ENCODE measurements at places on chromosomes 5 and 9.
A peak's percentile ranks its signal among the peaks of the same experiment; 100 is the strongest.

GRCh38 chr5:32201122-32201753 lies 27.1 kb upstream of the GOLPH3 start:
- no peak for DNase-seq

DNA sequence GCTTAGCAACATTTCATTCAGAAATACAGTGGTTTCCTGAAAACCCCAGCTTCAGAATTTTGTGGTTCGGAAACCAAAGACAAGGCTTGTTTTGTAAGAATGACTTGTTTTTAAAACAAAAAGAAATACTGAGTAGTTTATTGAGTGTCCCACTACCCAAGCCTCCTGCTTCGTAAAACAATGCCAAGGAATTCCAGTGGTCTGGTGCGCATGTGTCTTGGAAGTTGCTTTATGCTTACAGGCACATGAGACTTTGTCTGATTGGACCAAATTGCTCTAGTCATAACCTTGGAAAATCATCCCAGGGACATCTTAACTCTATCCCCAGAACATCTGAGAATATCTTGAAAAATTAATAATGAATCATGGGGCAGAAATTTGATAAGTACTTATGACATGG lies 77.1 kb upstream of the FST start:
- no peak for DNase-seq

DNA sequence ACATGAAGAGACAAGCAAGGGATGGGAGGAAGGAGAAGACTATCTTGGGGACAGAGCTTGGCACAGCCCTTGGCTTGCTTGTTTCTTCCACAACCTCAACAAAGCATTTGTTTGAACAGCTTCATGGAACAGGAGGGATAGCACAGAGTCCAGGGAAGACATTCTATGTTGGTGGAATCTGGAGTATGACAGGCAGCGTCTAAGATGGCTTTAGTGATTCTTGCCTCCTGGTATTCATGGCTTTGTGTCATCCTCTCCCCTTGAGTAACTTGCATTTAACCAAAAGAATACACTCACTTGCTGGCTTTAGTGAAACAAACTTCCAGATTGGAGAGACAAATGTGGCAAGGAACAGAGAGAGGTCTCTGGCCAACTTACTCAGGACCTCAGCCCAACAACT lies 30.8 kb upstream of the RECK start:
- no peak for DNase-seq

DNA sequence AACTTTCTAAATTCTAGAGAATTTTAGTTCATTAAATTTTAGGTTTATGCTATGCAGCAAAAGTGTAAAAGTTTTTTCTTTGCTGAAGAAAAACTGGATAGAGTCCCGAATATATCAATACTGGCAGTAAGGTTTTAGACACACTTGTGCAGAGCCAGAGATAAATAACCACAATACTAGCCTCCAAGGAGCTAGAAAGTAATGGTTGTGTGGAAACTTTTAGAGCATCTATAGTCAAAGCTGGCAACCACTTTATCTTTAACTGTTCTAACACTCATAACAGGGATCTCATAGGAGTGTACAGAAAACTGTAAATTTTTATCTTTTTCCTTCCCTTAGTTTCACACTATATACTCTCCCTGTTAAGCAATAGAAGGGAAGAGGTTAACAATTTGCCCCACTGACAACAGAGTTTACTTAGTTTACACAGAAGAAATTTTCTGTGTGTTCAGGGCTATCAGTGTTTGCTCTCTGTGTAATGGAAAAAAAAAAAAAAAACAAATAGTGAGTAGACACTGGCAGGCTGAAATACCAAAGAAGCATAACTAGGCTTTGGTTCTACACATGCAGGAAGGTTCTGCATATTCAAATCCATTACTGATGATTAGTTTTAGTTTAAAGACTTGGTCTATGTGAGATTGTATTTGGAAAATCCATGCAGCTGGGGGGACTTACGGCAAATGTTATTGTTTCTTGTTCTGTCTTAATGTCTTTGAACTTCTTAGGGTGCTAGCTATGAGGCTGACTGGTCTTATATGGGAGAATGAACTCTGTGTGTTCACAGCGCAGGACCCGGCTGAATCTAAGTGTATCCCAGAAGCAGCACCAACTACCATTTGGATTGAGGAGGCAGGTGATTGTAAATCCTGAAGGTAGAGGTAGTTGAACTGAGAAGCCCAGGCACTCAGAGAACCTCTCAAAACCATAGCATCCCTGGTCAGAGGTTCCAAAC lies 187.6 kb downstream of the PCSK1 start:
- no peak for DNase-seq

DNA sequence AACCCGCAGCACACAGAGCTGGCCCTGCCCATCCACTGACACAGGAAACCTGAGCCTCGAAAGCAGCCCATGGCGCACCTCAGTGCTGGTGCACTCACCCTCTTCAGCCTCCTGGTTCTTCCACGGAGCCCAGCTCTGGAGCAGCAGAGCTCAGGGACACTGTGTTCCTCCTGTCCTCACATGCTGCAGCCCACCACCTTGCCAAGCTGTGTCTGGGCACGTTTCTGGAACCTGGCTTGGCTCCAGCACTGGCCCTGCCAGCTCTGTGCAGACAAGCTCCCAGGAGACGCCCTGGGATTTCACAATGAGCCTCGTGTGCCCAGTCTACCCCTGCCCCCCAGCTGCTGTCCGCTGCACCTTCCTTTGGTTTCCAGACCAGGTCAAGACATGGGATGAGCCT lies 119.5 kb downstream of the SYK start:
- DNase-seq = peak; percentile 24

DNA sequence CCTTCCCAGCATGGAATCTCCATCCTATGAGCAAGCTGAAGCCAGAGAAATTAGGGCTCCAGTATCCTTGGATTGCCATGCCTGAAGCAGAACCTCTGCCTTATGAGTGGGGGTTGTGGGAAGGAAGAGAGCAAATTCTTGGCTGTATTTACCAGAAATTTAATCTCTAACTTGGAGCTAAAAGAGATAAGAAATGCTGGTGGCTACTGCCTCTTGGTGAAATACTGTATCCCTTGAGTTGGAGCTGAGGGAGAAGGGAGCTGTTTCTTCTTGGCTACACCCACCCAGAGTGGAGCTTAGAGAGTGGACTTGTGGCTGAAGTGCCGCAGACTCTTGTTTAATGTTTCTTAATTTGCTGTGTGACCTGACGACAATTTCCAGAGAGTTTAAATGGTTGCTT lies 447.3 kb downstream of the ARHGEF28 start:
- DNase-seq = no peak

GRCh38 chr9:108673386-108673785 lies 182.4 kb downstream of the ACTL7B start:
- no peak for DNase-seq
